ENCODE measurements at places on chromosomes 16 and 17. TPM values are rescaled to one million over a fixed set of nuclear protein-coding genes. Genes with fewer than 3 reads are reported as not detected.

The OR2C1 gene
- not detected for total RNA-seq

The SMPD3 gene
- total RNA-seq = 3.0 TPM

The TP53TG3C gene
- total RNA-seq = not detected

The DPEP3 gene
- total RNA-seq = not detected

The SOX8 gene
- total RNA-seq = 0.11 TPM

The KCNH6 gene
- not detected for total RNA-seq

The C16orf96 gene
- 0.16 TPM for total RNA-seq

The TBC1D3L gene
- total RNA-seq = 21.4 TPM

The ZNF385C gene
- total RNA-seq = not detected

The AOC3 gene
- 0.70 TPM for total RNA-seq

The TK1 gene
- total RNA-seq = 78.0 TPM

The SNX20 gene
- 67.4 TPM for total RNA-seq

The LIMD2 gene
- 457 TPM for total RNA-seq

The CPHXL2 gene
- not detected for total RNA-seq

The PYY gene
- total RNA-seq = not detected

The MMP2 gene
- 0.23 TPM for total RNA-seq
